ENCODE measurements at places on chromosomes 12 and 14.
A peak's percentile ranks its signal among the peaks of the same experiment; 100 is the strongest.

DNA sequence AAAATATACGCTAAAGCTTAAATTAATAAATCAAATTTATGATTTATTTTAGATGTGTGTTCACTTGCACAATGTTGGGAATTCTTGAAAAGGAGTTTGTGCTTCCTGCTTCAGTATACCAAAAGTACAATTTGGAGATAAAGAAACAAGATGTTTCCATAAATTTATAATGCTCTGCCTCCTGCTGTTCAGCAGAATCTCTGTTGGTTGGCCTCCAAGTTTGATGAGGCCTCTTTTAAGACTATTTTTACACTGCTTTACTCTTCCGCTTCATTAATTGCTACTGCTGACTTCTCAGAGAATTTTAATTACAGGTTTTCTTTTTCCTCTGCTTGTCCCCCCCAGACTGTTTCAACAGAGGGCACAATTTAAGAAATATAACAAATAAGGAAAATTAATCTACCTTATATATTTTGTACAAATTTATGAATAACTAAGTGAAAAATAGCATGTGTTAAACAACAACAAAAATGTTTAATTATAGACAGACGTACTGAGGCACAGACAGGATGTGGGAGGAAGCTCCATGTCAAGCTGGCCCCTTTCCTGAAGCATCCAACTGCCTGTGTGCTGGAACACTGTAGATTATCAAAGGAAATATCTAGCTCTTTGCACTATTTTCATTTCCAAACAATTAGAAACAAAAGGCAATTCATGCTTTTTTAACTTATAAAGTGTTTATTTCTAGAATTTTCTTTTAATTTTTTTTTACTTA is 83.9 kb downstream of the PIK3C2G start:
- DNase-seq = no peak

DNA sequence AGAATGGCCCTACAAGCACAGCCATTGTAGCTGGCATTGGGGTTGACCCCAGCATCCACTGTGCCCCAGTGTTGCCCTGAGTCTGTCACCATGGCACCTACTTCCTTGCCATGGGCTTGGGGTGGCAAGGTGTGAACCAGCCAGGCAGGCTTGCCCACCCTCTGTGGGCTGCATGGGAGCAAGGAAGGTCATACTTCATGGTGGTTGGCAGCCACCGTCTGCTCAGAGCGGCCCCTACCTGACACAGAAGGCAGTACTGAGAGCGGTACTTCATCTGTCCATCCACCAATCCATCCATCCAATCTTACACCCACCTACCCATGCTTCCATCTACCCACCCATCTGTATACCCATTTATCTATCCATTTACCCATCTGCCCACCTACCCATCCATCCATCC is 160.1 kb downstream of the KIF26A start:
- no peak for DNase-seq

DNA sequence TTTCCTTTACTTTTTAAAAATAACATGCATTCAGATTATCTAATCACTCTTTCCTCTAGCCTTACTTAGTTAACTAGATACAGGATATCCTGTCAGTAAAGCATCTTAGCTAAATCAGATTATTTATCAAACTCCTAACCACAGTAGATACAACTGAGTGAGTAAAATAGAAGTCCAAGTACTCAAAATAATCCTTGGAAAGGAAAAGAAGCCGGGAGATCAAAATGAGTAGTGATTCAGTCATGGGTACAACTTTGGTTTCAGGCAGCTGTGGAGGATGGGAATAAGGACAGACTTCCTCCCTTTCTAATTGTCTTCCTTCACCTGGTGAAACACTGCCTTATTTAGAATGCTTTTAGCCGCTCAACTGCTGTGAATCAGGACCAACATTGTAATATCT is 29.4 kb downstream of the GNG2 start:
- DNase-seq = no peak

- DNase-seq = peak; percentile 1
Observed at GRCh38 chr12:40336573-40337199, 111.9 kb downstream of the LRRK2 start.

DNA sequence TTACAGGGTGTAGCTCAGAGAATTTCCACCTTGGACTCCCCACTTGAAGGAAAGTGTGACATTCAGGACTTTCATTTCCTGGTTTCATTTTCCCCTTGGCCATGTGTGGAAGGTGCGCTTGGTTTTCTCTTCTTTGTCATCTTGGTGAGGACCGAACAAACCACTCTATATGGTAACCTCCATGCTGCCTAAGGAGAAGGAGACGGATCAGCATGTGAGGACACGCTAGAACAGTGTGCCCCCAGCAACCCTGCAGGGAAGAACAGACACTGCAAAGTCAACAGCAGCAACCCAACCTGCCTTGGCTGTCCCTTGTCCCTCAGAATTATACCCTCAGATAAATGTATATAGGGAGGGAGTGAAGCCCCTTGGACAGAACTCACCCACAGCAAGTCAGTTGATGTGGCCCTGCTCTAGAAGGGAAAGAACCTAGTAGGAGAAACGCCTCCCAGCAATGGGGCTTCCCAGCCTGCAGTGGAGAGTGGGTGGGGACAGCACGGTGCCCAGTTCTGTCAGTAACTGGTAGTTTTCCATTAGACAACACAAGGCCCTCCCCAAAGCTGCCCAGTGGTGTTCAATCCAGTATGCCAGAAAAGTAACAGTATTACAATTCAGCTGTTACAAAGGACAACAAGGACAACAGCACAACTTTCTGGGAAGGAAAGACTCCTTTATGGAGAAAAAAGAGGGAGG is 18.9 kb upstream of the COCH start:
- DNase-seq = no peak

GRCh38 chr12:41962171-41962572 is 182.5 kb downstream of the GXYLT1 start:
- DNase-seq = no peak

DNA sequence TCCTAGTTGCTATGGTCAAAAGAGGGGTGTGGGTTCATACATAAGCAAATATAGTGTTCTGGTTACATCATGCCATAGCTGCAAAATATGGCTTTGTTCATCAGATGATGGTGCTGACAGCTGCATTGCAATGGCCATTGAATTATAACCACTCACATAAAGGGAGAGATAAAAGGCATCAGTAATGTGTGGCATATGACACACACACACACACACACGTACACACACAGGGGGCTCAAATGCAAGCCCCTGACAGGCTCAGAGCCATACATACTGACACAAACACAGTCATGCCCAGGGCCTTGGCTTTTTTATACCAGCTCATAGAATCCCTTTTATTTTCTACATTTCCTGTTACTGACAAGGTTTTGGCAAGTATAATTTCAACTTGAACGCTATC is 698.9 kb downstream of the BCL11B start:
- no peak for DNase-seq

- no peak for DNase-seq
Observed at GRCh38 chr12:122958198-122958888, 7.9 kb downstream of the ABCB9 start.
